ENCODE measurements at places on chromosomes 4 and X.

GRCh38 chr4:122744229-122744628, 11.7 kb downstream of the BBS12 start:
- DNase-seq: peak; percentile 40

GRCh38 chrX:36573720-36574119, 434.4 kb upstream of the FAM47C start:
- DNase-seq: no peak

- DNase-seq: peak; percentile 29
Measured at GRCh38 chrX:107676559-107677378, 48.5 kb downstream of the PRPS1 start.

DNA sequence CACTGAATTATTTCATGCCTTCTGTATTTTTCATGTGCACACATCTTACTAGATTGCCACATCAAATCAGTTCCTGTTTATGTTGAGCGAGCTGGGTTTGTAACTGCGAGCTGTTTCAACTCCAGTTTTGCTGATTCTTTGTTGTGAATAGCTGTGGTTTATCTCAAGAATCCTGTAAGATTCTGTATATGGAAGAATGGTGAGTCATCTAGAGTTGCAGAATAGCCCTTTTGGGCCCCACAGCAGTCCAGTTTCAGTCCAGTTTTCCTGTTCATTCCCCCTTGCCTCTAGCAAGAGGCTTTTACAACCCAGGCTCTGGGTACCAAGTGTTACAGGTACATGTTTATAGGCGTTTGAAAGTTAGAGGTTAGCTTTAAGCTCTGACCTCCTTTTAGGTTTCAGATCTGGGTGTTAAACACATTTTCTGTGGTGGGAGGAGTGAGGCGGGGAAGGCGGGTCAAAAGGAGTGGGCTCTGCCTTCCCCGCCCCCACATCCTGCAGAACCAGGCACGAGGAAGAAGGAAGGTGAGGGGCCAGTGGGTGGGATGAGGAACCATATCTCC, 32.7 kb downstream of the TBC1D14 start:
- DNase-seq: peak; percentile 79

DNA sequence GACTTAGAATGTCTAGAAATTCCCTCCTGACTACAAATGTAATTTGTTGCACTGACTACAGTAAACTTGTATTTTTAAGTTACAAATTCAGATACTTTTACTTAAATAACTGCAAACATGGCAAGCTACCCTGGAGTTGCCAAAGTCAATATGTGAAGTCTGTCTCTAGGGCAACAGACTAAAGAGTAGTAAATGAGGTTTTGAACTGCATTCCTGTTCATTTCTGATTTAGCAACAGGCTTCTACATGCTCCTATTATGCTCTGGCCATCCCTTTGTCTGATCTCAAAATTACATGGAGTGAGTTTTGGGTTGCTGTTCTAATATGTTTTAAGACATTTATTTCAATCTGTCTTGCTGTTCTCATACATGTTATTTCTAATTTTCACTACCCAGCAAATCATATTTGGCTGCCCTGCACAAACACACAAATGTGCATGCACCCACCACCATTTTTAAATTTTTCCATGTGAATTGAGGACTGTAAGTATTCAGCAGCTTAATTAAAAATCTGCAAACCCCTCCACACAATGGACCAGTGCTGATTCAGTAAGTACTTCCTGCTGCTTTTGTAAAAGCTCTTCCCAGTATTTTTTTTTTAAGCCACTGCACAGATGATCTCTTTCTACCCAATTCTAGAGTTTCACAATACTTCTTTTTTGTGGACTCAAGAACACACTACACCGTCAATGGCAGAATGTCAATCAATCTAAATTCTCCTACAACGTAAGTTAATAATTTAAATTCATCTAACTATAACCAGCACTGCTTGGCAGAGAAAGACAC, 26.7 kb downstream of the SH3RF1 start:
- DNase-seq: no peak

DNA sequence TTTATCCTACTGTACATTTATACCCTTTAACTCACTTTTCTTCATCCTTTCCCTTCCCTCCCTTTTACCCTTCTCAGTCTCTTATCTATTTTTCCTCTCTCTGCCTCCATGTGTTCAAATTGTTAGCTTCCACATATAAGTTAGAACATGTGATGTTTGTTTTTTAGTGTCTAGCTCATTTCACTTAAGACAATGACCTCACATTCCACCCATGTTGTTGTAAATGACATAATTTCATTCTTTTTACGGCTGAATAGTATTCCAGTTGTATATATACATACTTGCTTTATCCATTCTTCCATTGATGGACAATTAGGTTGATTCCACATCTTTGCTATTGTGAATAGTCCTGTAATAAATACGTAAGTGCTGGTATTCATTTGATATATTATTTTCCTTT, 7.3 kb upstream of the CXCL3 start:
- DNase-seq: no peak

Measured in pons (tissue), 1 donor.